SW 1271 (cell line): ENCODE measurements at places on chromosomes 3 and 15.

GRCh38 chr3:172629470-172629869 lies 81.4 kb downstream of the NCEH1 start:
- DNase-seq, result no peak

GRCh38 chr3:174295306-174296092 lies 563.6 kb upstream of the NAALADL2 start:
- no peak for DNase-seq

DNA sequence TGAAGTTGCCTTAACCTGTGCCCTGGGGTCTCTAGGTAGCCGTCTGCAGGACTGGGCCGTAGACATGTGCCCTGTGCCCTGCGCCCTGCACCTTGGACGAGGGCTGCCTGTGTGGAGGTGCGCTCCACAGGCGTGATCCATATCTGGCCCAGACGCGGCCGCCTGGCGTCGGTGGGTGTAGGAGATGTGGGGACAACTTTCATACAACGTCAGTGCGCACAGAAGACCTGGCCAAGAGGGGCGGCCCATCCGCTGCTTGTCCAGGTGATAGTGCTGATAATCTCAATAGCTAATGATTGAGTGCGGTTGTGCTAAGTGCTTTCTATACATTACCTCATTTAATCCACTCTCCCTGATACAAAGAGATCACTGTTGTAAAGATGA lies 665 bp upstream of the RASGRP1 start:
- DNase-seq, result no peak

- DNase-seq, result peak; percentile 70
Observed at GRCh38 chr15:68818066-68818768, 2.5 kb downstream of the ANP32A start.

GRCh38 chr15:92196342-92196741 lies 197.3 kb upstream of the ST8SIA2 start:
- no peak for DNase-seq

GRCh38 chr3:132522353-132522752 lies 74.7 kb upstream of the ACKR4 start:
- DNase-seq, result no peak
